ENCODE measurements at places on chromosomes 1 and 21.

DNA sequence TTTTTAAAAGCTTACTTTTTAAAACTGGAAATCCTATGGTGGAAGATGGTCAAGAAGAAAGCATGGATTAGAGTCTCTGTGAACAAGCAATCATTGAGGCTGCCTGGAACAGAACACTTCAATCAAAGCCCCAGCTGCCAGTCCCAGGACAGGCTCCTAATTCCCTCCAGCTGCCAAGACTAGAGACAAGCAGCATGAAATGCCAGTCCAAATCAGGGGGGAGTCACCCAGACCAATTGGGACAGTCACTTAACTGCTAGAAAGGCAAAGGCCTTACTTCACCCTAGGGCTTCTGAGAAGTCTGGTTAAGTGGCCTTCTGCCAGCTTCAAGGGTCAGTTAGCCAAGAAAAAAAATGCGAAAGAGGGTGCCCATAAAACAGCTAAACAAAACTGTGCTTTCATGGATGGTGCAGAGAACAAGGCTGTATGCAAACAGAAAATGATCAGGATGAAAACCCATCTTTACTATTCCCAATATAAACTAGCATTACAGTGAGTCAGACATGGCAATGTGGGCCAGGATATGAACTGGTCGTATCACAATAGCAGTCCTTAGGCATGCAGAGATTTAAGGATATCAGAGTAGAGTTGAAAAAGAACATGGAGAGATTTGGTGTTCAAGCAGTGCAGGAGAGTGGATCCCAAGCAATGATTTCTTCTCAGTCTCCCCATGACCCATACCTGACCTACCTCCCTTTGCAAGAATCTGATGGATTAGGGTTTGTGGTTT, 31.0 kb upstream of the MAN1A2 start:
- no peak for DNase-seq

GRCh38 chr1:87473203-87473661, 144.6 kb downstream of the LMO4 start:
- DNase-seq, result no peak

- DNase-seq, result no peak
These were observed 28.3 kb downstream of the CFH start for GRCh38 chr1:196680107-196680506.

GRCh38 chr1:206560007-206560716, 52.1 kb downstream of the EIF2D start:
- no peak for DNase-seq

- DNase-seq, result no peak
These were observed 160.4 kb downstream of the RUNX1 start for GRCh38 chr21:34888569-34889319.

DNA sequence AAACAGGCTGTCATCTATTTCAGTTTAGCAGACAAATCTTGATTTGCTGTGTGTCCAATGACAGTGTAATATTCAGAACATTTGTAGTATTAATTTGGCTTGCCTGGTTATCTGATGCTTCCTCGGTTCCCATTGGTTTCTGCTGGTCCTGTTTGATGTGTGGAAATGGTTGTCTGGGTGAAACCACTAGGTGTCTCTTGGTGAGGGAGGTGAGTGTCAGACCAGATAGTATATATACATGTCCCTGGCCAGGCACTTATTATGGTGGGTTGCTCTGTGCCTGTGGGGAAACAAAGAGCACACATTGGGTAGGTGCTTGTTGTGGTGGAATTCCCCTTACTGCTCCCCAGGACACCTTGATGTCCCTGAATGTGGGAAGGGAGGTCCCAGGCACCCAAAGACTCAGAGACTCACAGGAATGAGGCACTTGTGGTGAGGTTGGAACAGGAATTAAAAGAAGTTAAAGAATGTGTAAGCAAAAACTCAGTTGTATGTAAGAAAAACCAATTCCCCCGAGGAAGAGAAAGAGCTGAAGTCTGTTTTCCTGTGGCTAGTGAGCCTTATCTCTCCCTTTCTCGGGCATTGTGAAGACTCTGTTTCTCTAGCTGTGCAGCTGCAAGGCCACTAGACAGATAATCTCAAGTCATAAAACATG, 1519.1 kb downstream of the BRINP3 start:
- DNase-seq, result no peak

- no peak for DNase-seq
These were observed 66.2 kb downstream of the CD46 start for GRCh38 chr1:207817778-207818751.

DNA sequence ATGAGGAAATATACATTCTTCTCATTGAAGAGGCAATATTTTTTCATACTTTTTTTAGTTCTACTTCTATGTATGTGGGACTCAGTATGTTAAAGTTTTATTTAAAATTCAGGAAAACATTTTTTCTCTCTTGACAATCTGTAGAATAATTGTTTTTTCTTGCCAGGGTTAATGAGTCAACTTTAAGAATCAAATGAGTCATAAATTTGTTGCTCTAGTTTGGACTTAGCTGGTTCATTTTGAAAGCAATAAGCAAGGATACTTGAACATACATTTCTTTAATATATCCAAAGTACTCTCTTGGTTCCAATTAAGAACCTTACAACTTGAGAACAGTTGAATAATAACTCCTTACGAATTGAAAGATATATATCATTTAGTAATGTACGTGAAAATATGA, 1145.3 kb upstream of the B3GALT2 start:
- no peak for DNase-seq

DNA sequence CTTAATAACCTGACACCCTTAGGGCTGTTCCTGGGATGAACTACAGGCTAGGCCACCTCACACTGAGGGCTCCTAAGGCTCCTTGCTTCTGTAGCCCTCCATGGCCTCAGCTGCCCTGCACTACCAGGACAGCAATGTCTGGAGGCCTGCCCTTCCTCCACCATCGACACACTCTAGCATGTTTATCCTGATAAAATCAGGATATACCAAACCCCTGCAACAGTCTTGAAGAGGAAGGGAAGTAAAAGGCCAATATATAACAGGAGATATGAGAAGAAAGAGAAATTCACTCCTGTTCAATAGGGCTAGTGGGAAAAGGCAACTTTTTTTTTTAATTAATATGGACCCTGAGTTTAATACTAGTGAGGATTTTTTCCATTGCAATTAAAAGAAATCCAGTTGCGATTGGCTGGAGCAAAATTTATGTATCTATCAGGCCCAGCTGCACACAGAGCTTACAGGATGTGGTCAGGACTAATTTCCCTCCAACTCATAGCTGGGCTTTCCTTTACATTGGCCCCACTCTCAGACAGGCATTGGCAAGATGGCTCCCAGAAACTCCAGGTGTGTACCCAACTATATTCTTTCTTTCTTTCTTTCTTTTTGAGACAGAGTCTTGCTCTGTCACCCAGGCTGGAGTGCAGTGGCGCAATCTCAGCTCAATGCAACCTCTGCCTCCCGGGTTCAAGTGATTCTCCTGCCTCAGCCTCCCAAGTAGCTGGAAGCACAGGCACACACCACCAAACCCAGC, 13.5 kb upstream of the ATP2B4 start:
- DNase-seq, result no peak

DNA sequence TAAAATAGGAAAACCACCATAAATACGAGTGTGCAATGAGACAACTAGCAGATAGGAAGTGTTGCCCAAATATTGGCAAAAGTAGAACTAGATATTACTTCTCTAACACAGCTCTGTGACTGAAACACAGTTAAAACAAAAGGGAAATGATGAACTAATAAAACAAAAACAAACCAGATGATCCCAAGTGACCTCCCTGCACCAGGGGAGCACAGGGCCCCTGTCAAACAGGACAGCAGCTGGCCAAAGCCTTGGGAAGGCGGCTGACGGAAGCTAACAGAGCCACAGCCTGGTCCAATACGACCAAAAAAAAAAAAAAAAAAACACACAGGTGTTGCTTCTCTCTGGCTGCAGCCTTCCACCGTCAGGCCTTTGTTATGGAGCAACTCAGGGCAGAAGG, 17.8 kb downstream of the ZBTB17 start:
- no peak for DNase-seq
